ENCODE measurements at places on chromosomes 11 and 22. TPM values are rescaled to one million over a fixed set of nuclear protein-coding genes. Genes with fewer than 3 reads are reported as not detected.

Gene RNF121
- total RNA-seq, result 32.0 TPM

Gene GLYAT
- not detected for total RNA-seq

Gene LRP4
- not detected for total RNA-seq

Gene TOM1
- total RNA-seq, result 45.9 TPM

Gene OR2AG1
- total RNA-seq, result not detected

Gene CCDC73
- not detected for total RNA-seq

Gene SMTNL1
- not detected for total RNA-seq

Gene OR5AL1
- total RNA-seq, result not detected

Measured in naive thymus-derived CD8-positive, alpha-beta T cell (primary cell).